Right ventricle myocardium superior (tissue), 1 donor: ENCODE measurements at places on chromosomes 12 and 14.

- DNase-seq: no peak
Measured at GRCh38 chr14:100201701-100202100, 37.2 kb upstream of the YY1 start.

GRCh38 chr12:80068173-80068572, 31.2 kb upstream of the OTOGL start:
- DNase-seq: no peak

- DNase-seq: peak; percentile 91
Measured at GRCh38 chr14:103118663-103119404, 4.4 kb upstream of the TNFAIP2 start.

- DNase-seq: no peak
Measured at GRCh38 chr14:89814126-89814525, 140.4 kb downstream of the EFCAB11 start.

DNA sequence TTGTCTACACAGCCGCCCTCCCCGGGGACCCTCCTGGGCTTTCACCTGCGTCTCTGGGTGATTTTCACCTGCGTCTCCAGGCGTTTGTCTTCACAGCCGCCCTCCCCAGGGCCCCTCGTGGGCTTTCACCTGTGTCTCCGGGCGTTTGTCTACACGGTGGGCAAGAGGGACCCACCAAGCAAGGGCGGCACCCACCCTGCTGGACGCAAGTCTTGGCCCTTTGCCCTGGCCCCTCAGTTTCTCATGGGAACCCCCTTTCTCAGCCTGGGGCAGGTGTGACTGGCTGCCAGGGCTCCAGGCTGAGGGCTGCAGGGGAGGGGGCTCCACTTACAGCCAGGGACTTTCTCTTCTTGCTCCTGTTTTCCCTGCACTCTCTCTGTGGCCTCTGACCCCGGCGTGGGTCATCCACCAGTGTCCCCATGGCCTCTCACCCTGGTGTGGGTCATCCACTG, 68.6 kb upstream of the GALNT9 start:
- DNase-seq: no peak

DNA sequence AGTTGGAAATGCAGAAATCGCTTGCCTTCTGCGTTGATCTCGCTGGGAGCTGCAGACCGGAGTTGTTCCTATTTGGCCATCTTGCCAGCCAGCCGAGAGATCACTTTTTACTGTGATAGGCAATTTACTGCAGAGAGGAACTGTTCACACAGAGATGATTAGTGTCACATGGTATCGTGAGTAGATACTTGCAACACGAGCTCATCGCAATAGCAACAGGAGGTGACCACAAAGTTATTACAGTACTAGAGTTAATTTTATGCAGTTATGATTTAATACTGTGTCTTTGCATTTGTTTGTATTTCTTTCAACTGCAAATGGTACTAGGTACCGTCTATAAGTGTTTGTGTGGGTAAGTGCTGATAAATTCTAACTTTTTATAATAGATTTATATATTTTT, 27.8 kb downstream of the NOPCHAP1 start:
- DNase-seq: no peak

DNA sequence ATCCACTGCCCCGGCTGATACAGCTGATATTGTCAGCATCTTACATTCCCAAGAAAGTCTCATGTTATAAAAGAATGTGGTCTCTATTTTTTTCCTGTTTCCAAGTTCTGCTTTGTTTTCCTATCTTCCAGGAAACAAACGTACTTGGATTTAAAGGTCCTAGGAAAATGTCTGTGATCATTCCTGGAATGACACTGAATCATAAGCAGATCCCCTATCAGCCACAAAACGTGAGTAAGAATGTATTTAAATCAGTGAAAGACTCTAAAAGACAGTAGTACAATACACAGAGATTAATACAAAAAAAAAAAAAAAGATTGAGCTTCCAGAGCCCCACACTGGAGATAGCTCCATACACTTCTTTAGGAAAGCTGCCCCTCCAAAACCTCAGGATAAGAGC, 21.7 kb upstream of the TEAD4 start:
- no peak for DNase-seq

- DNase-seq: no peak
Measured at GRCh38 chr12:25789541-25789944, 168.9 kb upstream of the RASSF8 start.

DNA sequence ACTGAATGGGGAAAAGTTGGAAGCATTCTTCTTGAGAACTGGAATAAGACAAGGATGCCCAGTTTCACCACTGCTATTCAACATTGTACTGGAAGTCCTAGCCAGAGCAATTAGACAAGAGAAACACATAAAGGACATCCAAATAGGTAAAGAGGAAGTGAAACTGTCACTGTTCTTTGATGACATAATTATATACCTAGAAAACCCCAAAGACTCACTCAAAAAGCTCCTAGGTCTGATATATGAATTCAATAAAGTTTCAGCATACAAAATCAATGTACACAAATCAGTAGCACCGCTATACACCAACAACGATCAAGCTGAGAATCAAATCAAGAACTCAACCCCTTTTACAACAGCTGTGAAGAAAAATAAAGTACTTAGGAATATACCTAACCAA, 157.3 kb upstream of the DDHD1 start:
- DNase-seq: no peak

DNA sequence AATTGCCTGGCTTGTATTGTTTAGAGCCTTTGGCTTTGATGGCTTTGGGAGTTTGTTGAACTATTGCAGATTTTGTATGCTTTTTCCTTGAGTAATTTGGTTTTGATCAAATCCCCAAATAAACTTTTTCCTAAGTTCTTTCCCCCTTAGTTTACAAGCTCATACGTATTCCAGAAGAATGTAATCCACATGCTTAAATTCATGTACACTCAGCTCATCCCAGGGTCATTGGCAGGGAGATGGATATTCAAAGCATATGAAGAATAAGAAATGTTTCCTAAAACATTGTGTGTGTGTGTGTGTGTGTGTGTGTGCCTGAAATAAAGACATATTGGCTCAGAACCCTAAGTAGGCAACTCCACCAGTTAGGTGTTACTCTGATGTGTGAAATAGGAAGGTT, 89.4 kb downstream of the TMEM30B start:
- DNase-seq: no peak

DNA sequence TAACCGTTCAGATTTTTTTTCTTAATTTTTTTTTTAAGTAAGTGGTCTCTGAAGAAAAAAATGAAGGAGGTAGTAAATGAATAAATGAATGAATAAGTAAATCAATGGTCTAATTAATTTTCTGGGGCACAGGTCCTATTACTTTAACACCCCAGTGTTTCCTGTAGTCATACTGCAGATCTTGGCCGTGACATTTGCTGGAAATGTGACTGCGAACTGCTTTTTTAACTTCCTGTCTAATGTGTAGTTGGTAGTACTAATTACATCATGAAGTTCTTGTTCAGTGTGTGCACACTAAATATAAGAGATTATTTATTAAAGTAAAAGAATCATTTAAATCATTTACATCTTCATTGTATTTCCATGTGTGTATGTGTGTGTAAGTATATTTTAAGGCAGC, 45.4 kb downstream of the AEBP2 start:
- DNase-seq: no peak

GRCh38 chr12:107439026-107439738, 246.4 kb upstream of the PWP1 start:
- DNase-seq: no peak

DNA sequence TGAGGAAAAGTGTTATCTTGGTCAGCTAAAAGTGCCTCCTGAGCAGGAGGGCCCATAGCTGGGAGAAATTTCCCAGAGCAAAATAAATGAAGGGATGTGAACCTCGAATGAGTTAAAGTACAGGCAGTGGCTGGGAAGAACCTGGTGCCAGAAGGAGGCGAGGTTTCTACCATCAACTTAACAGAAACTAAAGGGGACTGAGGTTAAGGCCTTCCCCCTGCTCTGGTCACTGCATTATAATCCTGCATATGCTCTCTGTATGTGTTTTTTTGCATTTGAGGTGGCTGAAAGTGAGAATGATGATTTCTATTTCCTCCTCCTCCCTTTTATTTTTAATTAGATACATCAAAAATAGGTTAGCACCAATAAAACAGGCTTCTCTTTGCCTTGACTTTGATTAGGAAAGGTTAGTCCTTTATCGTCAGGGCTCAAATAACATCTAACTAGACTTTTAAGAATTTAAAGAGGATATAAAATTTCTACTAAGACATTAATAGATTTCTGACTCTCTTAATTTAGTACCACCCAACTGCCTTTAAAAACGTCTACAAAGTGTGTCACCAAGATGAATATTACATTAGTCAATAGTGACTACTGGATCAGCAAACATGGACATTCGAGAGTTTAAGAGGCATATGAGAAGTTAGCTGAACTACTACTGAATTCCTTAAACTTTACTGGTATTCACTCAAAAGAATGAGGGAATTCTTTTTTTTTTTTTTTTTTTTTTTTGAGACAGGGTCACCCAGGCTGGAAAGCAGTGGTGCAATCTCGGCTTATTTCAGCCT, 49.2 kb downstream of the GALNT4 start:
- no peak for DNase-seq

- no peak for DNase-seq
Measured at GRCh38 chr14:67186789-67187584, 2.3 kb upstream of the GARIN2 start.

DNA sequence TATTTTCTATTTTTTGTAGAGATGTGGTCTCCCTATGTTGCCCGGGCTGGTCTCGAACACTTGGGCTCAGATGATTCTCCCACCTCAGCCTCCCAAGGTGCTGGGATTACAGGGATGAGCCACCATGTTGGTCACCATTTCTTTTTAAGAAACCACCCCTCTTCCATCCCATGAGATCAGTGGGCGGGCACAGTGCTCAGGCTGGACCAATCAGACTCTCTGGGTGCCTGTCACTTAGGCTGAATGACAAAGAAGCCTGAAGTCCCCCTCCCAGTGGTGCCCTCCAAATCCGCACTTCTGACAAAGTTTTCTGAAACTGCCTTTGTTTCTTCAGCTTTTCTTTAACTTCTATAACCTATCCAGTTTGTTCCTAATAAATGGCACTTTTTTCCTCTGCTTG, 48.2 kb downstream of the CALM1 start:
- DNase-seq: no peak

GRCh38 chr12:89529738-89530137, 3.9 kb upstream of the POC1B start:
- DNase-seq: no peak

GRCh38 chr12:109727746-109728726, 14.4 kb downstream of the FAM222A start:
- peak; percentile 20 for DNase-seq

DNA sequence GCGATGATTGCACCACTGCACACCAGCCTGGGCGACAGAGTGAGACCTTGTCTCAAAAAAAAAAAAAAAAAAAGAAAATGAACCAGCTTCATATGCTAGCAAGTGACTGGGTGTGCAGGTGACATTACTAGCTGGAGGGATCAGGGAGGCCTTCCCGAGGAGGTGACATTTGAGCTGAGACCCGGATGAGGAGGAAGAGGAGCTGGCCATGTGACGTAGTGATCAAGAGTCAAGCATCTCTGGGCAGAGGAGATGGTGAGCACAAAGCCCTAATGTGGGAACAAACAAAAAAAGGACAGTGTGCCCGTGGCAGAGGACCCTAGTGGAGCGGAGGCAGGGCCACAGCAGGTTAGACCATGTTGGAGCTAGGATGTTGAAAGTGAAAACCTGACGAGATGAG, 3.5 kb upstream of the PTPN6 start:
- DNase-seq: peak; percentile 18

- DNase-seq: no peak
Measured at GRCh38 chr14:51529736-51530135, 122.0 kb upstream of the FRMD6 start.

GRCh38 chr14:44030831-44031383, 476.2 kb downstream of the FSCB start:
- DNase-seq: no peak

GRCh38 chr12:111203969-111204368, 164.9 kb downstream of the PHETA1 start:
- DNase-seq: no peak

DNA sequence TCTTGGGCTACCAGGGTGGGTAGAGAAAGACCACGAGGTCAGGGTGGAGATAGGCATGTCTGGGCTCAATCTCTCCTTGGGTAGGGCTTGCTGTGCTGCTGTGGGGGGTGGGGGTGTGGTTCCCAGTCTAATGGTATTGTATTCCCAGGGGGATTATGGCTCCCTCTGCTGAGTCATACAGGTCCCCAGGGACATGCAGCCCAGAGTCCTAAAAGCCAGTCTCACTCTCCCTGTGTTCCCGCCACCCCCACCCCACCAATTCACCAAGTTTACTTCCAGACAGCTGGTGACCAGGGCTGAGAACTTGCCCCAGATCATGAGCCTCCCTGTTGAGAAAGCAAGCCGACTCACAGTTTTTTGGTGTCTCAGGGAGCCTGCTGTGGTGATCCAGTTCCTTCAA, 367.6 kb downstream of the C12orf75 start:
- no peak for DNase-seq

DNA sequence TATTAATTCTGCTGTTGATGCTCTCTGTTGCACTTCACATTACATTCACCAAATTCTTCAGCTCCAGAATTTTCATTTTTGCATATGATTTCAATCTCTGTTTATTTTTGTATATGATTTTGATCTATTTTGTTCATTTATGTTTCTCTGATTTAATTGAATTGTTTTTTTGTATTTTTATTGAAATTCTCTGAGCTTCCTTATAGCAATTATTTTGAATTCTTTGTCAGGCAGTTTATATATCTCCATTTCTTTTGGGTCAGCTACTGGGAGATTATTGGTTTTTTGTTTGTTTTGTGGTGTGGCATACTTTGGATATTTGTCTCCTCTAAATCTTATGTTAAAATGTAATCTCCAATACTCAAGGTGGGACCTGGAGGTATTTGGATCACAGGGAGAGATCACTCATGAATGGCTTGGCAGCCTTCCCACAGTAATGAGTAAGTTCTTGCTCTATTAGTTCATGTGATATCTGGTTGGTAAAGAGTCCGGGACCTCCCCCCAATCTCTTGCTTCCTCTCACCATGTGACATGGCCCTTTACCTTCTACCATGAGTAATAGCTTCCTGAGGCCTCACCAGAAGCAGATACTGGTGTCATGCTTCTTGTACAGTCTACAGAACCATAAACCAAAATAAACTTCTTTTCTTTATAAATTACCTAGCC, 8.7 kb upstream of the TCL1A start:
- DNase-seq: no peak

DNA sequence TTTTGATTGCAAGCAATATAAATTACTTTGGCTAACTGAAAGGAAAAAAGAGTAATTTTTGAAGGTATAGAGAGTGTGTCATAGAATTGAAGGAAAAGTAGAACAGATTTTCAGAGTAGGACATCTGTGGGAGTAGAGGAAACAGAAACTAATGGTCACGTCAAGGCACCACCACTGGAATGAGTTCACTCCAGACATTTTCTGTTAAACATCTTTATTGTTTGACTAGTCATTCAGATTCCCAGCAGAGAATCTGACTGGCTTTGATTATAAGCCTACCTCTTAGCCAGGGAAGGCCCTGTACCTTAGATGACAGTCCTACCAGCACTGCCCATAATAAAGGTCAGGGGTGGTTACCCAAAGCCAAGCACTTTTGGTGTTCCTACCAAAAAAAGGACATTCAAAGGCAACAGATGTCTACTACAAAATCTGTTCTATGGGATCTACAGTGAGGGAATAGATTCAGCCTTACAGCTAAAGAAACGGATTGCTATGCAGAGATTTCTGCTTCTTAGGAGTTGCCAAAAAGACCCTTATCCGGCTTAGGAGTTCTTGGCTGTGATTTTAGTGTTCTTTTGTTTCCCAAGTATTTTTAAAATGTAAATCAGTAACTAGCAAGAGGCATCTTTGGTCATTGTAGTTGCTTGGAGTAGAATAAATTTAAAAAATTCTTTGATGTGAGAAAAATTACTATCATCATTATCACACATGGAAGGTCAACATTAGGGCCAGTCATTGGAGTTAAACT, 410.8 kb downstream of the RAD51B start:
- no peak for DNase-seq
